ENCODE measurements at places on chromosomes 3 and 15.

DNA sequence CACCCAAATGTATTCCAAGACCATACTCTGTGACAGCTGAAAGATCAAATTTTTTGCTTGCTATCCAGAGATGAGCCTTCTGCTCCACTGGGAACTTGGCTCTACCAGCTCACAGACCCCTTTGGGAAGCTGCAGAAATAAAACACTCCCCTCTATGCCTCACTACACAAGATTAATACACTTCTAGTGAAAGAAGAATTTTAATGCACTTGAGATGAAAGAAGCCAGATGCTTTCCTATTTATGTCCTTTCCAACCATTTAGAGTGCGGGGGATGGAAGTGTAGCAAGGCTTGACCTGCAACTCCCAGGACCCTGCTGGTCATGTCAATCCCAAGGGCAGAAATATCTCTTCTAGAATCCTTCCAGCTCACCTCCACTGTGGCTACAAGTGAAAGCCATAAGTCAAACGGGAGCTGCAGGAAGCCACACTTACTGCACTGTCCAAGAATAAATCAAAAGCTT lies 34.7 kb downstream of the ANXA2 start:
- no peak for DNase-seq

DNA sequence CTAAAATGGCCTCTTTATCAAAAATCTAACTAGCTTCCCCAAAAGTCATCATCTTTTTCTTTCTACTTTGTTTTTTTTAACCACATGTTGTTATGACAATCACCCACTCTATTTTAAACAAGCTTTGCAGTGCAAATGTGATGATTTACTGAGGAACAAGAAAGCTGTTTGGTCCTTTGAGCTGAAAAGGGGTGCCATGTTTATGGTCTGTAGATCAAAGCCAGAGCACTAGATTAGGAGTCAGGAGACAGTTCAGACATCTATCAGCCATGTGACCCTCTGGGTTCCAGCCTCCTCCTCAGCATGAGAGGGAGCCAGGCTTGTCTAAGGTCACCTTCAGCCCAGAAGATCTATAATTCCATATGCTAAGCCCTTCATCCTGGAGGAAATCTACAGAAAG lies 65.9 kb downstream of the RPL22L1 start:
- DNase-seq: no peak

DNA sequence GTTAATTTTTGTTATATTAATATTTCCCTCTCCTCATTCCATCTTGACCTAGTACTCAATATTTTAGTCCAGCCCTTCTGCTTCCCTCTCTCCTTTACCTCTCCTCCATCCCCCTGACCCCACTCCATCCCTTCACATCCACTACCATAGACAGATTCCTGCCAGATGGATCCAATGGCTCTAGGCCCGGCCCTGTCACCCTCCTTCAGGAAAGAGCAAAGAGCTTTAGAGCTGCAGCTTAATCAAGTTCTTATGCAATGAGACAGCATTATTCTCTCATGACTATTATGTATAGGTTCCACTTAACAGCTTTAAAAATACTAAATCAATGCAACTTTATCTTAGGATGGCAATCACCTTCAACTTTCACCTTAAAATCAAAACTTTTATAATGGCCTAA lies 200.7 kb upstream of the TTC14 start:
- no peak for DNase-seq

- no peak for DNase-seq
Observed at GRCh38 chr15:29968099-29968894, 114.5 kb upstream of the GOLGA8J start.

DNA sequence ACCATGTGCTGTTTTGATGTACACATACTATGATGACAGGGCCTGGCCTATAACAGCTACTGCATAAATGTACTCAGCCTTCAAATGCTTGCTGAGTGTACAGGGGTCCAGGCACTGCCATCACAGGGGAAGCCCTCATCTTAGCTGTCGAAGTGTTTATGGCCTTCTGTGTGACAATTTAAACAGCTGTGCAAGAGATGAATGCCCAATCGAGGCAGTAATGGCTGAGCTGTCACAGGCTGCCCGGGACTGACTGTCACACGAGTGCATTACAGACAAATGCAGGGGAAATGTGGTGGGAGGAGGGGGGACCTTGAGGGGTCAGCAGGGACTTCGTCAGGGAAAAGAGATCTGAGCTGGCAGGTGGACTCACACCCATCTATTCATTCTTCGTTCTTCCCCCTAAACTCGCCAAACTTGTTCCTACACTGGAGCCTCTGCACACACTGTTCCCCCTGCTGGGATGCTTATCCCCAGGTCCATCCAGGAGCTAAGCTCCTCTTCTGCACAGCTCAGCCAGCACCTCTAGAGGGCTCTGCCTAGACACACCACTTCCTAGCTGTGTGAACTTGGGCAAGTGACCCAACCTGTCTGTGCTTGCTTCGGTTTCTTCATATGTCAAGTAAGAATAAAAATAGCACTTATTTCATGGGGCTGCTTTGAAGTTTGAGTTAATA lies 156.2 kb upstream of the IQSEC1 start:
- no peak for DNase-seq

- DNase-seq: no peak
Observed at GRCh38 chr3:140762746-140763145, 84.9 kb downstream of the TRIM42 start.

DNA sequence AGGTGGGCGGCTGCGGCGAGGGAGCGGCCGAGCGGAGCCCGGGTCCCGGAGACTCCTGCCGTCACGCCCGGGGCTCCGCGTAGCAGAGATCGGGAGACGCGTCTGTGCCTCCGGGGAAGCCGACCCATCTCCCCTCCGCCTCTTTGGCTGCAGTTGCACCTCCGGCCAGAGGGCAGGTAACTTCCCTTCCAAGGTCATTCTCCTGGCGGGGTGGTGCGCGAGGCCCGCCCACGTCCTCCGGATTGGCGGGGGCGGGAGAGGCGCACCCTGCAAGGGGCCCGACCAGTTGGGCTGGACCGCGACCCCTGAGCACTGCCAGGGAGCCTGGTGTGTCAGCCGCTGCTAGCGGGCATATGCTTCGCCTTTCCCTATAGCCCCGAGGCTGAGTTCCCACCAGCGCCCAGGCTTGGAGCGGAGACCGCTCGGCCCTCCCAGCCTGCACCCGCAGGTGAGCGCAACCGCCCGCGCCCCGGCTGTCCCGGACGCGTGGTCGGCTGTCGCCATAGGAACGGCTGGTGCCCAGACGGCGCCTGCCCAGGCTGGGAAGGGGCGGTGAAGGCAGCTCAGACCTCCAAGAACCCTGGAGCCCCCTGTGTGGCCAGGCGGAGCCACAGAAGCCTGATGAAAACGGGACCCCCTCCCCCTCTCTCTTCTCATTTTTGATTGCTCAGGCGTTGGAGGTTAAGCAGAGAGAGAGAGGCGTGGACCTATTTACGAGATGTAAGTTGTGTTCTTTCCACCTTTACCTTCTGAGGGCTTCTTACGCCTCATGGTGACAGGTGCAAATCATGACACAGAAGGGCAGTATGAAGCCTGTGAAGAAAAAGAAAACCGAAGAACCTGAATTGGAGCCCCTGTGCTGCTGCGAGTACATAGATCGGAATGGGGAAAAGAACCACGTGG lies 453 bp downstream of the ZDHHC23 start:
- no peak for DNase-seq

- DNase-seq: no peak
Observed at GRCh38 chr3:197189623-197190022, 108.8 kb downstream of the DLG1 start.

DNA sequence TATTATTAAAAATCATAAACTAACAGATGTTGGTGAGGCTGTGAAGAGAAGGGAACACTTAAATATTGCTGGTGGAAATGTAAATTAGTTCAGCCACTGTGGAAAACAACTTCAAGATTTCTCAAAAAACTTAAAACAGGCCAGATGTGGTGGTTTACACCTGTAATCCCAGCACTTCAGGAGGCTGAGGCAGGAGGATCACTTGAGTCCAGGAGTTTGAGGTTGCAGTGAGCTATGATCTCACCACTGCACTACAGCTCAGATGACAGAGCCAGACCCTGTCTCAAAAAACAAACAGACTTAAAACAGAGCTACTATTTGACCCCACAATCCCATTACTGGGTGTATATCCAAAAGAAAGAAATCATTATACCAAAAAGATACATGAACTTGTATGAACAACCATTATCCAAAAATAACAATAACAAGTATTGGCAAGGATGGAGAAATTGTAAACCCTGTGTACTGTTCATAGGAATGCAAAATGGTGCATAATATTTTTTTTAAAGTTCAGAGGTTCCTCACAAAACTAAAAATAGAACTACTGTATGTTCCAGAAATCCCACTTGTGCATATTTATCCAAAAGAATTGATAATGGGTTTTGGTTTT lies 25.5 kb downstream of the ZNF148 start:
- DNase-seq: no peak

DNA sequence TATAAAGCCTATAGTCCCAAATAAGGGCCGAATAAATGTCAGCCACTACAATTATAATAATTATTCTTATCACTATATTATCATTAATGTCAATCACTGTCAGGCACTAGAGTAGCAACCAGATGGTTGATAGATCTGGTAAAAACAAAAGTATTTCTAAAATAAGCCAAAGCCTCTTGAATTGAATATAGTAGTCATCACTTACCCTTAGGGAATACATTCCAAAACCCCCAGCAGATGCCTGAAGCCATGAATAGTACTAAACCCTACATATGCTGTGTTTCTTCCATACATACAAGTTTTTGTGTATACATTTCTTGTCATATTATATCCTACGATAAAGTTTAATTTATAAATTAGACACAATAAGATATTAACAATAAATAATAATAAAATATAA lies 59.1 kb downstream of the LRRC3B start:
- DNase-seq: no peak

- no peak for DNase-seq
Observed at GRCh38 chr3:146390006-146390772, 79.2 kb downstream of the PLSCR2 start.

DNA sequence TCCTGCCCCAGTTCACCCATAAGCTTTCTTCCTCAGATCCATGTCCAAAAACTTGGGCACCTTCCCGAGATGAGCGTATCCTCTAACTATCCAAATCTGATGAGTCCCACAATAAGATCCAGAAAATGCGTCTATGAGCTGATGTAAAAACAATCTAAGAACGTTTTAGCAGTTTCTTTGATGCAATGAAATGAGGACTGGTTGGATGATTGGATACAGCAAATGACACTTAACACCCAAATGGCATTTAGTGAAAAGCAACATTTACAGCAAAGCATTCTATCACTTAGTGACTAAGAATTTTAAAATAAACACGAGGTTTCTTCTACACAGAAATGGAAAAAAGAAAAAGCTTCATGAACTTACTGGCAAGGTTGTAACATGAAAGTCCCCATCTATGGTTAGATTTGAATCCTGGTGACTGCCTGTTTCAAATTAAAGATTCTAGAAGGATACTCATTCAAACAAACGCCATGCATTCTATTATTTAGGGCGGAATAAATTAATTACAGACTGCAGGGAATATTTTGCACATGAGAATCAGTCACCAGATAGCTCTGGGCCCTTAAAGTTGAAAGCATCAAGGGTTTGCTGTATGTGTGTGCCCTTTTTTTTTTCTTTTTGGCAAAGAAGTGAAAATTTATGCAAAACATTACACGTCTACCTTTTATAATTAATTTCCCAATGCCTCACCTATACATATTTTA lies 598.6 kb downstream of the FOXP1 start:
- DNase-seq: no peak

- DNase-seq: no peak
Observed at GRCh38 chr3:20235796-20236195, 49.8 kb upstream of the SGO1 start.

- no peak for DNase-seq
Observed at GRCh38 chr15:78361771-78362506, 21.8 kb downstream of the CRABP1 start.

DNA sequence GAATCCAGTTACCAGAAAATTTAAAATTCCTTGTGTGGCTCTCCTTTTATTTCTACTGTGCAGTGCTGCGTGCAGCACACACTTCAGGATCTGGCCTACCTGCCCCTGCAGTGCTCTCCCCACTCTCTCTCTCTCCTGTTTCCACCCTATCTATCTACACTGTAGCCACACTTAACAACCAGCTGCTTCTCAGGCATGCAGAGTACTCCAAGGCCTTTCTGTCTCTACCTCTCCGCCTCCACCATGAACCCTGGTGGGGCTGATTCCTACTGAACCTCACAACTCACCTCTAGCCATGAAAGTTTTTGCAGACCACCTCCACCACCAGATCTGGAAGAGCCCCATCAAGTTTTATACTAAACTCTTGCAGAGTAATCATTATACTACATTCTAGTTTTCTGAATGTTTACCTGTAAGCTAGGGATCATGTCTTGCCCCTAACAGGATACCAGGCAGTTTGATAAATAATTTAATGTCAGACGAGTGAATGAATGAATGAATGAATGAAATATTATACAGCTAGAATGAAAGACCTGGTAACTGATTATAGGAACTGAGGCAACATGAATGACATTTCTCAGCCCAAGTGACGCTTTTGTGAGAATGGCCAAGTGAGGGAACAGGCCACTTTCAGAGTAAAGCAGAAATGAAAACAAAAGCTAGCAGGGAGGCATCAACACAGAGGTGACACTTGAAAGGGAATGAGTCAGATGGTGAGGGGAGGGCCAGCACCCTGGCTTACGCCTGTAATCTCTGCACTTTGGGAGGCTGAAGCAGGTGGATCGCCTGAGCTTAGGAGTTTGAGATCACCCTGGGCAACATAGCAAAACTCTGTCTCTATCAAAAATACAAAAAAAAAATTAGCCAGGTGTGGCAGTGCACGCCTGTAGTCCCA lies 363.5 kb downstream of the FOXP1 start:
- no peak for DNase-seq

DNA sequence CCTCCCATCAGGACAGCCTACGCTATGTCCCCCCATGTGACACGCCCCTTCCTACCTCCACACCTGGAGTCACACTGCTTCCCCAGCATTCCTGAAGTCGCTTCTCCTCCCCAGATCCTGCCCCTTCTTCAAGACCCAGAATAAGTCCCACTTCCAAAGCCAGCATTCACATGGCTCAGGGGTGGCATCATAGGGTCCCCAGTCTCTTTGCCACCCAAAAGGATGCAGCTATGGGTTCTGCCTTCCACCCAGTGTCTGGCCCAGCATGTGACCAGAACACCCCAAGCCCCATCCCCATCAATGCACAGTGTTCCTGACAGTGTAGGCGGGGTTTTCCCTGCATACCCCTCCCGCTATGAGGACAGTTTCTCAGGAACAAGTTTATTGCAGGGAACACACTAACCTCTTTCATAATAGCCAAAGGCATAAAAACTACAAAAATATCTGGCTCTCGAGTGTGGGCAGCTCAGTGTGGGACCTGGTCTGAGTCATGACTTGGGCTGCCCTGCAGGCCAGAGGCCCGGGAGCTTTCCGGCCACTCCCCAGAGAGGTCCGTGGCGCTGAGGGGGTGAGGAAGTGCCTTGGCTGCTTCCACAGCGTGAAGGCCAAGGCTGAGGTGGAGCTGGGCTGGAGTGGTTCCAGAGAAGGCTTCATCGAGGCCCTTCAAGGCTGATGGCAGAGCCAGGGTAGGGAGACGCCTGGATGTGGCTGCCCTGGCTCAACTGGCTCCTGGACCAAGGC lies 5.8 kb downstream of the ISLR start:
- no peak for DNase-seq
